Cortex of kidney (tissue), 1 donor: ENCODE measurements at places on chromosomes 11 and 22.

- no peak for DNase-seq
Measured at GRCh38 chr22:26038365-26038764, 130.9 kb upstream of the SEZ6L start.

DNA sequence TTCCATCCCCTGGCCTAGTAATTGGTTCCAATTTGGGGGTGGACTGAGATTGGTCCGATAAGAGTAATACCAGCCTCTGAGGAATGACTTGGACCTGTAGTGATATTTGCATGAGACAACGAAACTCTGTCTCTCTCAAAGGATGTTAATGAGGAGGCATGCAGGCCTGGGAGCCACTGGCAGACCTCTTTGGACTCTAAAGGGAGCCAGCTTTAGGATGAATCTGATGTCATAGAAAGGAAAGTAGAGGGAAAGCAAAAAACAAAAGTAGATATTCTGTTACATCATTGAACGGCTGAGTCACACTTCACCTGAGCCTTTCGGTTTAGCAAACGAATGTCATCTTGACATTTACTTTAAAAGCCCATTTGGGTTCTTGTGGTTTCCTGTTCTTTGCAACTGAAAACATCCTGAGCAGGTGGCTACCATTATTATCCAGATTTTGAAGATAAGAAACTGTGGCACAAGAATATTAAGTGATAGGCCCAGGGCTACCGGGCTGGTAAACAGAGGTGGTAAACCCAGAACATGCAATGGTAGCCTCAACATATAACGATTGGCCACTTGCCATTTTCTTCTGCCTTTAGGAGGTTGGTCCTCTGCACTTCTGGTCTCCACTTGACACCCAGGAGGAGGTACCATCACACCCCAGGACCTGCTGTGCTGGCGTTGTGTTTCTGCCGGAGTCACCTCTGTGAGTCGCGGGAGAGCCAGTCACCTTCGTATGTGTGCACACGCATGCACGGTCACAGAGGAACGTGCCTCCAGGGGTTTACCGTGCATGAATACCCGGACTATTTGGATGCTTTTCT lies 42.7 kb downstream of the RTL6 start:
- no peak for DNase-seq

GRCh38 chr11:120622189-120622875 lies 110.8 kb downstream of the GRIK4 start:
- DNase-seq, result no peak

GRCh38 chr11:7495882-7496551 lies 10.7 kb downstream of the OLFML1 start:
- DNase-seq, result no peak

- no peak for DNase-seq
Measured at GRCh38 chr11:12540913-12541582, 133.2 kb upstream of the TEAD1 start.

DNA sequence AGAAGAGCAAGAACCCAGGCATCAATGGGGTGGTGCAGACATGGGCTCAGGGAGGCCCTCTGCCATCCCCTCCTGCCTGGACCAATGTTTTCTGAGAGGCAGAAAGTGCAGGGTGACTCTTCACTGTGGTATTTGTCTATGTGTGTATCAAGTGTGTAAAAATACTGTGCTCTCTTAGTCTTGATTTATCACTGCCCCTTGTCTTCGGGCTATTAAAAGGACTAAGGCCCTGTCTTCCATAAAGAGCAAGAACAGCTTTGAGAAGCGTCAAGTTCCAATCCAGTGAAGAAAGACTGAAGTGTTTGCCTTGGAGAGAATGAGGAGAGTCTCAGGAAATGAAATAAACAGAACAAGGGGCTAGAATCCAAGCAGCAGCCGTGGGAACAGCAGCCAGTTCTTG lies 14.4 kb downstream of the PRSS23 start:
- DNase-seq, result no peak

DNA sequence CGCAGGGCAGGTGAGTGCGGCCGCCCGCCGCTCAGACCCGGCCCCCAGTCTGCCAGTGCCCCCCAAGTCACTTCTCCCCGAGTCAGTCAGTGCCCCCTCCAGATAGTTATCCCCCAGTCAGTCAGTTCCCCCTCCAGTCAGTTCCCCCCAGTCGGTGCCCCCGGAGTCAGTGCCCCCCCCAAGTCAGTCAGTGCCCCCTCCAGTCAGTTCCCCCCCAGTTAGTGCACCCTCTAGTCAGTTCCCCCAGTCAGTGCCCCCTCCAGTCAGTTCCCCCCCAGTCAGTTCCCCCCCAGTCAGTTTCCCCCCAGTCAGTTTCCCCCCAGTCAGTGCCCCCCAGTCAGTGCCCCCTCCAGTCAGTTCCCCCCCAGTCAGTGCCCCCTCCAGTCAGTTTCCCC lies 411 bp downstream of the PPP6R2 start:
- DNase-seq, result no peak

GRCh38 chr11:69064394-69064957 lies 15.7 kb downstream of the TPCN2 start:
- no peak for DNase-seq

GRCh38 chr22:30004101-30004500 lies 76.2 kb upstream of the HORMAD2 start:
- DNase-seq, result no peak

GRCh38 chr11:65133724-65134123 lies 595 bp downstream of the SYVN1 start:
- no peak for DNase-seq

DNA sequence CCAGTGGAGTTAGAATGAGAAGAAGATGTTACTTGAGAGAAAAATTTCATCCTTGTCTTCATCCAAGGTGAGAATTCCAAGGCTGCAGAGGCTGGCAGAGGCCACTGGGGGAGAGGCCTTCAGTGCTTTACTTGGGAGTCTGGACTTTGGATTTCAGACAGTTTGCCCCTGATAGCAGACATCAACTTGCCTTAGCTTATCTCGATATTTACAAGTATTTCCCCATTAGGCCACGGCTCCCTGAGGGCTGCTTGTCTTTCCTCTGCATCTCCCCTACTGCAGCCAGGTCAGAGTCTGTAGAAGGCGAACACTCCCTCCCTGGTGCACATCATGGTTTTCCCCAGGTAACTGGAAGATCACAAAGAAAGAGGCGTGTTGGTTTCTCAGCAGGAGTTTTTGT lies 29.9 kb upstream of the BSX start:
- no peak for DNase-seq

DNA sequence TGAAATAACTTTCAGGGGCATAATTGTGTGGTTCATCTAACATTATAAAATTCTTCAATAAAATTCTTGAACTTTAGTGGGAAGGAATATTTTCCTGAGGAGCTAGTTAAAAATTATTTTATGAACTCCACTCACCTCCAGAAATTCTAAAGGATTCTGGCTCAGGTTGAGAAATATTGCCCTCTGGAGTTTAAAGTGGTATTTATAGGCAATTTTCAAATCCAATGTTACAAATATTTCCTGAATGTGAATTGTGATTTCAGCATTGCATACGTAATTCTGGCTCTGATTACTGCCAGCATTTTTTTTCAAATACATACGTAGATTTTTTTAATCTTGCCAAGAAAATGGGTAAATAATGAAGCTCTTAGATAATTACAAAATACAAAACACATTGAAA lies 598.2 kb upstream of the ANO3 start:
- DNase-seq, result no peak

- DNase-seq, result no peak
Measured at GRCh38 chr22:23375031-23375827, 194.9 kb downstream of the BCR start.

- no peak for DNase-seq
Measured at GRCh38 chr11:60515144-60515855, at the start of gene MS4A13. MS4A13 (plus strand) TSS chr11:60515392; CDS start chr11:60518084, 2,692 bp downstream.

GRCh38 chr11:40032331-40032730 lies 1427.1 kb downstream of the LRRC4C start:
- DNase-seq, result no peak

GRCh38 chr11:62925308-62925707 lies 4.1 kb upstream of the CHRM1 start:
- no peak for DNase-seq

DNA sequence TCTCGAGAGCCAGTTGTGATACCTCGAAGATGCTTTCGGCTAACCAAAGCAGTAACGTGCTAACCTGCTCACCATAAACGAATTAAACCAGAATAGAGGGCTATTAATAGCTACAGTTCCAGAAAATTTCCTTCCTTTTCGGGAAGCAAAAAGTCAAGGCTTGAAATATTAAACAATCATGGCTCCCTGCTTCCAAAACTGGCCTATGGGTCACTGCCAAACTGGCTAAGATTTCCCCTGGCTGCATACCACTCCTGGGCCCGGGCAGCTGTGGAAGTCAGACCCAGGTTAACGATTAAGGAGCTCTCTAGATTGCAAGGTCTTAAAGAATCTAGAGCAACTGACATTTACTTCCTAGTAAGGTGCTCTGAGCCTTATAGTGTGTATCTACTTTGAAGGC lies 1.7 kb downstream of the AMOTL1 start:
- no peak for DNase-seq

DNA sequence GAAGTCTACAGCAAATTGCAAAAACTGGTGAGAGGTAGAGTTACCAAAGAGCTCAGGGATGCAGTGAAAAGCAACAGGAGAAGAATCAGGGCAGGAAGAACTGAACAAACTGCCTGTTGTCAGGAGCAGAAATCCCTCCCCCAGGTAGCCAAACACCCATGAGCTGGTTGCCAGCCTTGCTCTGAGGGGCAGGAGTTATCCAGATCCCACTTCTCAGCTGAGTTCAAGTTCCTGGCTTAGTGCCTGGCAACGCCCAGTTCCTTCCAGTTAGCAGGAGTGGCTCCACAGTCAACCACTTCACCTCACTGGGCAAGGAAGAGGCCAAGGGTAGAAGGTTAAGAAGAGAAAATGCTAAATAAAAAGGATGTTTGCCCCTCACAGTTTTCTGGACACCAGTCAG lies 1.9 kb upstream of the MPZL2 start:
- no peak for DNase-seq

DNA sequence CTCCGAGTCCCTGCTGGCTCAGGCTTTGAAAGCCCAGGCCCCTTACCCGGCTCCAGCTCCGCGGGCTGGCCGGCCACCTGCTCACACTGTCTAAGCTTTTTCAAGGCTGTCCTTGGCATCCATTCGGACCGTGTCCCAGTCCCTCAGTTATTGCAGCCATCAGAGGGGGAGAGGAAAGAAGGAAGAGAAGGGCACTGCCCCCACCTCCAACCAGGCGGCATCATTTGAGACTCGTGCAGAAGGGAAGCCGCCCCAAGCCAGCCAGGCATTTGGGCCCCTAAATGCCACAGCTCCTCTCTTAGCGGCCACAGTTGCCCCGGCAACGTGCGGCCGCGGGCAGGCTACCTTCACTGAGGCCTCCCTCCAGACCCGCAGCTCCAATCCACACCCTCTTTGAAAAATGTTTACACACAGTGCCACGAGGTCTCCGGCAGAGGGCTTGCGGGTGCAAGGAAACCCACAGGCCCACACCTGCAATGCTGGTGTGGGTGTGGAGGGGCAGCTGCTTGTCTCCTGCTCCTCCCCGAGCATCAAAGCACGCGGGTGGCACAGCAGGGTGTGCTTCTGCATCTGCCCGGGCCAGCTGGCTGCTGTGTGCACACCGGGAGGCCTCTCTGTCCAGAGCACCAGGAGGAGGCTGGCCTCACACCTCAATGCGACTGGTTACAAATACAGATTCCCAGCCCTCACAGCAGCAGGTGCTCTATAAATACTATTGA lies 124.4 kb downstream of the CTTN start:
- DNase-seq, result no peak

DNA sequence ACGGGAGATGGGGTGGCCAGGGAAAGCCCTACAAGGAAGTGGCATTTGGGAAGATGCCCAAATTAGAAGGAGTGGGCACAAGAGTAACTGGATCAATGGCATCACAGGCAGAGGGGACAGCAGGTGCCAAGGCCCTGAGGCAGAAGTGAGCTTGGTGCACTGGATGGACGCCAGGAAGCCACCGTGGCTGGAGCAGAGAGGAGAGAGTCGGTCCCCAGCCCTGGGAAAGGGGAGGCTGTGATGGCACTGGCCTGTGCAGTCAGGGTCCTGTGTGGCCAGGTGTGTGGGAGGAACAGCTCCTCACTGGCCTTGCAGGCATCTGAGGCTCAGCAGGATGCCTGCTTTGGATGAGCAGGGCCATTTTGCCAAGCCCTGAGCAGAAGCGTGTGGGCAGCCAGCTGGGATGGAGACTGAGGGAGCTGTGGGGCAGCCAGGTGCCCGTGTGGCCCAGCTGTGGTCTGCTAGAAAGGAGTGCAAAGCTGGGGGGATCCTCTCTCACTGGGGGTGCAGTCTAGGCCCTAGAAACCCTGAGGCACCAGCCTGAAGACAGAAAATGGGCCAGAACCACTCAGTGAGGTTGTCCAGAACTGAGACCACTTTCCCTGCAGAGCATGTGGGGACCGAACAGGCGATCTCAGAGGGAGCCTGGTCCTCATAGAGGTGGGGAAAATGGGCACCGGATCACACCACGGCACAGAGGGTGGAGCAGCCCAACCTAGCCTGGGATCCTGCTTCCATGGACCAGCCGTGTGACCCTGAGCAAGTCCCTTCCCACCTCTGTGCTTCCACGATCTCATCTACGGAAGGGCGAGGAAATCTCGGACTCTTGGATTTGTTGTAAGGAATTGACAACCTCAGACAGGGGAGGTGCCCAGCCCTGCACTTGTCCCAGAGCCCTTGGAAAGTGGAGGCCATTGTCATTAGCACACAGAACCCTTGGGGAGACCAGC lies 78.6 kb upstream of the RTL6 start:
- no peak for DNase-seq

DNA sequence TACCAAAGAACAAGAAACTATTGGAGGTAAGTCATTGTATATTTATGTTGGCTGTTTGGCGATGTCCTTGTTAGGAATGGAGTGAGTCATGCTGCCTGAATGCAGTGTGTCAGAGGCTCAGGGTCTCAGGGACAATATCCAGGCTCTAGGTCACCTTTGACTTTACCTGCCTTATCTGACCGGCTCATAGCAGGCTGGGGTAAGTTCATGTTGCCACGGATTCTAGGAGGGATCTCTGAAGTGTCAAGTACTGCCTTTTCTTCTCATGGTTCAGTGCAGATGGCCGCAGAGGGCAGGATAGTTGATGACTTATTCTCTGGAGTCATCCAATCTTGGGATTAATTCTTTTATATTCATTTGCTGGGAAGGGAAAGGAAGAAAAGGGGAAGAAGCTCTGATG lies 53.2 kb downstream of the SPON1 start:
- DNase-seq, result no peak

DNA sequence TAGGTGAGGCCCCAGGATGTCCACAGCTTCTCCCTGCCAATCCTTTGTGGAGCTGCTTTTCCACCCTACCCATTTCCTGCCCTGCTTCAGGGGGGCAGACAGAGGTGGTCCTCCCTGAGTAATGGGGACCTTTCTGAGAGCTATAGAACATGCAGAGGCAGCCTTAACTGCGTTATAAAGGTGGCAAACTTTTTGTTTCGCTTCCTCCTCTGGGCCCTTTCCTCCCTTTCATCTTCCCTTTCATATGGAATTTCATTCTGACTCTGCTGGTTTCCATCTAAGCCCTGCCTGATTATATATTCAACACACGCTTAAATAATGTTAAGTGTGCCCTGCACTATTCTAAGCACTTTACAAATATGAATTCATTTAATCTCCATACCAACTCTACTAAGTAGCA lies 169.3 kb upstream of the E2F8 start:
- DNase-seq, result no peak
